ENCODE measurements at places on chromosomes 5 and 9.

DNA sequence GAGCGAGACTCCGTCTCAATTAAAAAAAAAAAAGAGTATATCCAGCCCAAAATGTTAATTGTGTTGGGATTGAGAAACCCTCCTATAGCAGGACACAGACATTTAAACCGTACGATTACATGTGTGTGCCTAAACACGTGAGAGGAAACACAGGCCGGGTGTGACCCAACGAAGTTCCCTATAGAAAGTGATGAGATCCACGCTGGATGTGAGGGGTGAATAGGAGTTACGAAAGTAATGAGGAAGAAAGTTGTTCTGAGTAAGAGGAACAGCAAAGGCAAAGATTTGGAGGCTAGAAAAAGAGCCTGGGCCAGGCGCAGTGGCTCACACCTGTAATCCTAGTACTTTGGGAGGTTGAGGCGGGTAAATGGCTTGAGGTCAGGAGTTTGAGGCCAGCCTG lies 13.6 kb downstream of the NAIF1 start:
- peak; percentile 58 for DNase-seq

- DNase-seq = no peak
Measured at GRCh38 chr9:119282476-119283077, 86.7 kb downstream of the BRINP1 start.

GRCh38 chr9:5263351-5264218 lies 32.4 kb downstream of the INSL4 start:
- no peak for DNase-seq

GRCh38 chr9:113523421-113524141 lies 60.1 kb downstream of the RGS3 start:
- no peak for DNase-seq

- no peak for DNase-seq
Measured at GRCh38 chr5:21739096-21739495, 1114.0 kb downstream of the CDH12 start.

GRCh38 chr5:151357792-151358191 lies 10.4 kb upstream of the SLC36A2 start:
- no peak for DNase-seq

DNA sequence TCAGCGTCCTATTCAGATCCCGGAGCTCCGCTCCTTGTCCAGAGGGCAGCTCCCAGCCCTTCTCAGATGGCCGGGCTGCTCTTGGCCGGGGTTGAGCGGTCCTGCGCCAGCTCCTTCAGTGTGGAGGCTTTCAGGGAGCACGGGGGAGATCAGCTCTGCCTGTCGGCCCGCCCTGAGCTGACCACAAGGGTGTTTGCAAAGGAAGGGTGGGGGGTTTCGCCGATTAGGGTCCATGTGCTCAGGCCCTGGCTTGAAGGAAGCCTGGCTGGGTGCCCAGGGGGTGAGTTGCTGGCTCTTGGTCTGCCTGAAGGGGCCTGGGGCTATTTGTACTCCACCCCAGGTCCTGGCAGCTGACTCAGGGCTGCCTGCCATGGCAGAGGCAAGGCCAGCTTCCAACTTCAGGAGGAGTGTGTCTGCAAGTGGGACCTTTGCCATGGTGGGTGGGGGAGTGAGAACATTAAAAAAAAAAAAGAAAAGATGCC lies 250.1 kb upstream of the KLF4 start:
- DNase-seq = no peak

DNA sequence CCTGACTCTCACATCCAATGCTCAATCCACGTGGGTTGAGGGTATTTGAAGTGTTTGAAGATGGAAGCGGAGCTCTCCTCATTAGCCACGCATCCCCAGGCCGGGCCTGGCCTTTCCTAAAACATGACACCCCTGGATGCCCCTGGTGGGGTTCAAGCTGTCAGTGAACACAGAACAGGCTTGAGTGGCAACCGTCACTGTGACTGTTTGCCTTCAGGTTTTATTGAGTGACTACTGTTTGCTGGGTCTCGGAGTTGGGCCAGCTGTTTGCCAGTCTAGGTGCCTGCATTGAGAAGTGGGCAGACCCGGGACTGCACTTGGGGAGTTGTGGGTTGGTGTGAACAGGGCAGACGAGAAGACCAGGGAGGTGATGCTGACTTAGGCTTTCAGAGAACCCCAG lies 7.8 kb upstream of the OLFM1 start:
- no peak for DNase-seq

DNA sequence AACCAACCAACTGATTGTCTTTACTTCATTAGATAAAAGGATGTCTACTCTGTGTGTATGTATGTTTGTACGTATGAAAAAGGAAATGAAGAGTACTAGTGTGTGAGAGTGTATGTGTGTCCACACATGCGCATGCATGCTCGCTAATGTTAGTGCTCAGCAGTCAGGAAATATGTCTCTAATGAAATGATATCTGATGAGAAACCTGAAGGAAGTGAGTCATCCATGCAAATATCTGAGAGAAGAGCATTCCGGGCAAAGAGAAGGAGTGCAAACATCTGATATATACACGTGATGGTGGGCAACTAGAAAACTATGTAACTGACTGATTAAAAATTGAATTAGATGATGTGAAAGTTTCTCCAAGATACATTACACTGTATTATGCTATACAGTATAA lies 29.6 kb upstream of the UGCG start:
- no peak for DNase-seq

- no peak for DNase-seq
Measured at GRCh38 chr5:127586811-127587210, 62.1 kb upstream of the CTXN3 start.

DNA sequence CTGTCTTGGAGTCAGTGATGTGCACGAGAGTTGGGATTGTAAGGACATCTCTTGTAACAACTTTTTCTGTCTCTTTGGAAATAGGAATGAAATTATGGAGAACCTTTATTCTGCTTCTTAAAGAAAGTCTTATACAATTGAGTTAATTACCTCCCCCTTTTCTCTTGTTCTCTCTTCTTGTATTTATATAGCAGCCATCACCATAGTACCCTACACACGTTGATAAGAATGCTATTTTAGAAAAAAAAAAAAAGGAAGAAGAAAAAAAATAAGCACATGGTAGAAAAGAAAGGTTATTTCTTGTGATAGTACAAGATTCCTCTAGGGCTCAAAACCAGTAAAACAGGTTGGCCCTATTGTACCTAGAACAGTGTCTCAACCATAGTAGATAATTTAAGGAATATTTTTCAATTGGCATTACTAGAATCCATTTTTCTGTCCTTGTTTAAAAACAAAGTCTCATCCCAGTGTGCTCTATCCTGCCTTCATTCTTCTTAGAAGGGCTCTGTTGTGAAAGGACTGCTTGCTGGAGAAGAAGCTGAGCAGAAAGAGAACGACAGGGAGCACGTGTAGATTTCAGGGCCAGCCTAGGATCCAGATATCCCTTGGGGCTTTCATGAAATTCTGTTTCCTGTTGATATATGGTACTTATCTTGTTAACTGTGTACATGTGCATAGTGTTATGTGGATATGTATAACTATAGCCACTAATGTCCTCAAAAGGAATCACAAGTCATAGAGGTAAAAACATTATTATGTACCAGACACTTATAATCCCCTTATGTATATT lies 392.3 kb upstream of the MEF2C start:
- no peak for DNase-seq
